Right atrium auricular region (tissue), 2 donors: ENCODE measurements at places on chromosomes 7 and 10. TPM values are rescaled to one million over a fixed set of nuclear protein-coding genes. Genes with fewer than 3 reads are reported as not detected.

Gene NEUROD6
- total RNA-seq = not detected

Gene CDHR1
- total RNA-seq = 0.55 TPM

Gene NEURL1
- 0.12 TPM for total RNA-seq

Gene TMEM225B
- not detected for total RNA-seq

Gene GIMAP8
- total RNA-seq = 6.6 TPM

DNA sequence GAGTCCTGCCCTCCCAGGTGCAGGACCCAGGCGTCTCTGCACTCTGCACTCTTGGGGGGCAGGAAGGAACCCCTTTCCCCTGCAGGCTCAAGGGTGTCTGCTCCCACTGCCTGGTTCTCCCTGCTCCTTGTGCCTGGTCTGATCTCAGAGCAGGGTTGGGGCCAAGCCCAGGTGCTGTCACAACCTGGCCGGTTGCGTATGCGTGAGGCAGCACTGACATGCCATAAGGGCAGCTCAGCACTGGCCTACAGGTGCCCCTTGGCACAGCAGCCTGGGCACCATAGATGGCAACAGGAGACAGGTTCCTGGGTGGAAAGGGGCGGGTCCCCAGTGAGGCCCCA lies 33.2 kb downstream of the DKK1 start:
- no peaks in the 10 kb centered on the region for H3K27me3 ChIP-seq
- DNase-seq = no peak
- no peak overlapping the region for H3K4me3 ChIP-seq
- no peaks in the 10 kb centered on the region for H3K36me3 ChIP-seq

GRCh38 chr10:11012421-11013295 lies 5.0 kb upstream of the CELF2 start:
- H3K27me3 ChIP-seq = no peaks in the 10 kb centered on the region
- H3K36me3 ChIP-seq = no peaks in the 10 kb centered on the region
- no peak overlapping the region for H3K4me3 ChIP-seq
- no peak for DNase-seq

- DNase-seq = no peak
- H3K4me1 ChIP-seq = no peaks in the 10 kb centered on the region
- H3K27me3 ChIP-seq = no peaks in the 10 kb centered on the region
- H3K36me3 ChIP-seq = no peaks in the 10 kb centered on the region
- H3K4me3 ChIP-seq = no peak overlapping the region
Observed at GRCh38 chr10:14092799-14093198, 237.9 kb downstream of the FRMD4A start.

GRCh38 chr7:34096198-34096651 lies 190.9 kb downstream of the BMPER start:
- H3K27me3 ChIP-seq = no peaks in the 10 kb centered on the region
- H3K27ac ChIP-seq = no peak overlapping the region
- H3K4me3 ChIP-seq = no peak overlapping the region
- H3K4me1 ChIP-seq = peaks cover 8% of the 10 kb centered on the region
- H3K36me3 ChIP-seq = no peaks in the 10 kb centered on the region

DNA sequence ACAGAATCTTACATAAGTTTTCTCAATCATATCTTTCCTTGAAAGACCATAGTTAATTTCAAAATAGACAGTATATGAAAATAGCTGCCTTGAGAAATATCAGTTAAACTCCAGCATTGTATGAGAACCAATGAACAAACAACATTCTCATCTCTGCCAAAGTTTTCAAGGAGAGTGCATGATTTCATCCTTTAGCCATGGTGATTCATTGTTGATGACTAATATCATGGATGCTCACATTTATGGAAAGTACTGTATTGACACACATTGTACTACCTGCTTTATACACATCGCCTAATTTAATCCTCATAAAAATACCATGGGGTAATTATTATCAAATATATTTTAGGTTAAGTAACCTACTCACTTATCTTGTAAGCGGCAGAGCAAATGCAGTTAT lies 250.3 kb downstream of the CNTNAP2 start:
- no peak for DNase-seq
- H3K4me3 ChIP-seq = no peak overlapping the region
- no peak overlapping the region for H3K27ac ChIP-seq
- no peaks in the 10 kb centered on the region for H3K36me3 ChIP-seq

GRCh38 chr10:73867126-73867807 lies 7.1 kb downstream of the CAMK2G start:
- no peaks in the 10 kb centered on the region for H3K27me3 ChIP-seq
- DNase-seq = no peak
- peak overlapping the region; percentile 2 for H3K4me3 ChIP-seq
- H3K36me3 ChIP-seq = no peaks in the 10 kb centered on the region
- H3K4me1 ChIP-seq = peaks cover 56% of the 10 kb centered on the region

DNA sequence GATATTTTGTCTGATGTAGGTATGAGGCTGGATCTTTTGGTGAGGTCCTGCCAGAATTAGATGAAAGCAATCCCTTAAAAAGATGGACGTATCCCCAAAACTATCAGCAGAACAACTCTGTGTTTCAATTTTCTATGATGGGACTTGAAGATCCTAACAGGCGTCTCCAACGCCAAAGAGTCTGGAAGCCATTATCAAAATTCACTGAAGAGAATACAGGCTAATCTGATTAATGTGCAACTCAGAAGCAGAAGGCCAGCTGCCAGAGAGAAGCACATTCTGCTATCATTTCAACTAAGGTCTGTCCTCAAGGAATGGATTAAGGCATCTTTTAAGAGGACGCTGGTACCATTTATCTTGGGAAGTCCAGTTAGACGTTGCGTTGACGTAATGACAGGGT lies 119.7 kb downstream of the FGFR2 start:
- DNase-seq = no peak
- no peak overlapping the region for H3K4me3 ChIP-seq
- H3K36me3 ChIP-seq = no peaks in the 10 kb centered on the region
- no peaks in the 10 kb centered on the region for H3K27me3 ChIP-seq
- no peak overlapping the region for H3K27ac ChIP-seq

- H3K27ac ChIP-seq = no peak overlapping the region
- no peaks in the 10 kb centered on the region for H3K4me1 ChIP-seq
- no peaks in the 10 kb centered on the region for H3K36me3 ChIP-seq
- no peak for DNase-seq
Observed at GRCh38 chr7:41305001-41305400, 397.9 kb downstream of the INHBA start.

- H3K4me3 ChIP-seq = no peak overlapping the region
- no peaks in the 10 kb centered on the region for H3K27me3 ChIP-seq
- H3K36me3 ChIP-seq = no peaks in the 10 kb centered on the region
- peaks cover 17% of the 10 kb centered on the region for H3K4me1 ChIP-seq
- H3K27ac ChIP-seq = no peak overlapping the region
Observed at GRCh38 chr10:132037676-132037975, 28.1 kb upstream of the JAKMIP3 start.
